ENCODE measurements at places on chromosomes 5 and 9.

GRCh38 chr5:176167800-176168199 is 70.4 kb upstream of the SIMC1 start:
- no peak for DNase-seq

GRCh38 chr5:35098214-35098613 is 50.5 kb upstream of the AGXT2 start:
- DNase-seq, result no peak

- DNase-seq, result no peak
Measured at GRCh38 chr5:135437422-135437795, 9.7 kb downstream of the DCANP1 start.

DNA sequence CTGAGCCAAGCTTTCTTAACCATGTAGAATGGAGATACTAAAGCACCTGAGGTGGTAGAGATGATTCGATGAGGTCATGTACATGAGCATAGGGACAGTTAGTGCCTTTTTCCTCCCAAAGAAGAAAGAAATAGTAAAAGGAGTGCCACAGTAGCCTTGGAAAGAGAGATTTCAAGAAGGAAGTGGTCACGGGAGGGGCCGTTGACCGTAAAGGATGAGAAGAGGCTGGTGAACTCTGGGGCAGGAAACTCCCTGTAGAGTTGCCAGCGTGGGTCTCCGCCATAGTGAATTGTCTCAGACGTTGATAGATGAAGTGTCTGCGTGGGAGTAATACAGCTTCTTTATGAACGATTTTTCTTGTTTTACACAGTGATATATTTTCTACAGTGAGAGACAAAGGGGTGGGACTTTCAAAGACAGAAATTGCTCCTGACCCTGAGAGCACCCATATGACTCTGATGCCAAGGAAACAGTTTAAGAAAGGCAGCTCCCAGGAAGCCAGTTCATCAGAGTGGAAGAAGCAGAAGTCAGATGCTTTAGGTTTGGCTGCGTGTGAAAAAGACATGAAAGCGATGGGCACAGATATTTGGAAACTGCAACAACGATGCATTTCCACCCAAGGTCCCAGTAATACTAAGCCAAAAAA is 41.3 kb downstream of the UGCG start:
- DNase-seq, result peak; percentile 28

- DNase-seq, result no peak
Measured at GRCh38 chr9:3916411-3916810, 383.5 kb downstream of the GLIS3 start.

- no peak for DNase-seq
Measured at GRCh38 chr5:56517011-56517416, 283.9 kb upstream of the ANKRD55 start.

GRCh38 chr9:99561961-99562565 is 259.6 kb upstream of the NR4A3 start:
- DNase-seq, result no peak

DNA sequence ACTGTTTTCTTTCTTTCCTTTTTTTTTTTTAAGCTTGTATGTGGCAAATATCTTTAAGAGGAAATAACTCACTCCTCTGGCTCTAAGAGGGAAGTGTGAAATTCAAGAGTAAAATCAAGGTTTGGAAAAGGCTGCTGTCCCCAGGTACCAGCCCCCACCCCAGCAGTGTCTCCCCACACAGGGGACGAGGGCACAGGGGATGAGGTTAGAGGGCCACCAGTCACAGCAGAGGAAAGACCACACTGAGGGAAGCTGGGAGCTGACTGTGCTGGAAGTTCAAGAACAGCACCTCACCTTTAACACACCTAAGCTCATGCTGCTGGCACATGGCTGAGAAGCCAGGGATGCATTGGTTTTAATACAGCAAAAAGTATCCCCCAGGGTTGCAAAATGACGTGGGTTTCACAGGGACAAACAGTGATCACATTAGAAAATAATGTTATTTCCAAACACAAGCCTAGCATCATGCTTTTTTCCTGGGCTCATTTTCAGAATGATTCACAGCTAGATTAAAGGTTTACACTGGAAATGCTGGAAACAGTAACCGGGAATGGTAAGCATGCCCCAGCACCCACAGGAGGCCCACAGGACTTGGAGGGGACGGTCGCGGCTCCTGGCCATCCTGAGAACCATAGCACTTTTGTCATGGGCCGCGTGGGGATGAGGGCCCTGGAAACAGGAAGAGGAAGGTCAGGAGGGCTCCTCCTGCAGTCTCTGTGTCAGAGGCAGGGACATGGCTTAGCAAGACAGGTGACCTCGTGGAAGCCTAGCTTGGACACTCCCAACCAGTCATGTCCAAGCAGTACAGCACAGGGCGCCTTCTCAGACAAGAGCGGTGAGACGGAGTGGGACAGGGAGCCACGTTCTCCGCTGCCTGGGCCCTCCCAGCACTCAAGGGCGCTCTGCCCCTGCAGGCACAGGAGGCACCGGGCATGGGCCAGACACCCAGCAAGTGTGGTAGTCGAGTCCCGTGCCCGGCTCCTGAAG is 6.9 kb downstream of the LPCAT1 start:
- no peak for DNase-seq

- no peak for DNase-seq
Measured at GRCh38 chr5:37568893-37569292, 189.8 kb downstream of the WDR70 start.
